ENCODE measurements at places on chromosomes 2 and 18.

DNA sequence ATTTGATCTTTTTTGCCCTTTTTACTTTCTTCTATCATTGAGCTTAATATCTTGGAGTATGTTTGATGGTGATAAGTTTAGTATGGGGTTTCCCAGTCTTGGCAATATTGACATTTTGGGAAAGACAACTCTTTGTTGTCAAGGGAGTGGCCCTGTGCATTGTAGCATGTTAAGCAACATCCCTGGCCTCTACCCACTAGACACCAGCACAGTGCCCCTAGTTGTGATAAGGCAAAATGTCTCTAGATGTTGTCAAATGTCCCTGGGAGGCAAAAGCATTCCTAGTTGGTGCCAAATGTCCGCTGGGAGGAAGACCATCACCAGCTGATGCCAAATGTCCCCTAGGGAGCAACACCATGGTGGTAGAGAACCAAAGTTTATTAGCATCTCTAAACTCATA is 28.2 kb downstream of the GULP1 start:
- DNase-seq, result no peak

GRCh38 chr2:192247456-192247855 is 52.7 kb upstream of the TMEFF2 start:
- DNase-seq, result no peak

DNA sequence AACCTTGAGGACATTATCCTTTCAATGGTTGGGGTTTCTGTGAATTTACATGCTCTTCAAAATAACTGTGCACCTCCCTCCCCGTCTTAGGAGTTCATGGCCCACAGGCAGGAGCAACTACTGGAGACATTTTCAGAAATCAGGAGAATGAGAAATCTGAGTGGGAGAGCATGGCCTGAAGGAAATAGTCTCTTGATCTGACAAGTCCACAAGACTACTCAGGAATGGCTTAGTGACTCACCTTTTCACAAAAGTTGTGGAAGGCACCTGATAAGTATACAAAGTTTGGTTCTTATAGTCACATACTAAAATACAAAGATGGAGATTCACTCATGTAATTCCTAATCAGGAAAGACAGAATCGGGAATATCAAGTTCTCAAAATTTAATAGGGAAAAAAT is 83.6 kb upstream of the NCKAP5 start:
- DNase-seq, result no peak

GRCh38 chr18:9575558-9575957 is 38.8 kb downstream of the PPP4R1 start:
- DNase-seq, result no peak

DNA sequence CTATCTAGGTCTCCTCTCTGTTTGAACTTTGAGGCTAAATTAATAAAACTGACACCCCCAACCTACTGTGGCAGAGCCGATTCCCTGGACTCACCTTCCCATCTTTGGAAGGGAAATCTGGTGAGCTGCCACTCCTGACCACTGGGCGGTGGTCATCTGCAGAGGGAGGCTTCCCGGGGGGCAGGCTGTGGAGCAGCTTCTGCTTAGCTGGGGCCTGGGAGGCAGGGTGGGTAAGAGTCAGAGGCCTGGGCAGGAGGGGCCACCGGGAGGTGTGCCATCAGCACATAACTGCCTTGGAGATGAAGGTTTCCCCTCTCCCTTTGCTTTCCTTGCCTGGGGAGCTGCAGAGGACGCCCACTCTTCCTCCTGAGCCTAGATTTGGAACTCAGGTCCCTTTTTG is 2.3 kb upstream of the NPPC start:
- DNase-seq, result no peak

DNA sequence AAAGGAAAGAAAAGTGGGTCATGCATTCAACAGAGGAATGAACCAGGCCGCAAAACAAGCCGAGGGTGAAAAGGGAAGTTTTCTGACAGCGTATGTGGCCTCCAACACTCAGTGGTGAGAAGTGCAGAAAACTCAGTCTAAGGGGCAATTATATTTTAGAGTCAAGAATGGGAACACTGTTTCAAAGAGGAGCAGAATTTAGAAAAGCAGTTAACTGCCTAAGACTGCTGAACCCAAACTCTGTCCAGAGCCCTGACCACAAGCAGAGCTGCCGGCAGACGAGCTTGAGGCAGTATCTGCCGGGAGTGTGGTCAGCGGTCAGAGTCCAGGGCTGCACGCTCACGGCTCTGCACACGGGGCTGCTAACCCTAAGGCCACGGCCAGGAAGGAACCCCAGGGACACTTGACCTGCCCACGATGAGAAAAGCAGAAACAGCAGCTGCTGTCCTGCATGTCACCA is 347.0 kb upstream of the ID2 start:
- DNase-seq, result no peak

DNA sequence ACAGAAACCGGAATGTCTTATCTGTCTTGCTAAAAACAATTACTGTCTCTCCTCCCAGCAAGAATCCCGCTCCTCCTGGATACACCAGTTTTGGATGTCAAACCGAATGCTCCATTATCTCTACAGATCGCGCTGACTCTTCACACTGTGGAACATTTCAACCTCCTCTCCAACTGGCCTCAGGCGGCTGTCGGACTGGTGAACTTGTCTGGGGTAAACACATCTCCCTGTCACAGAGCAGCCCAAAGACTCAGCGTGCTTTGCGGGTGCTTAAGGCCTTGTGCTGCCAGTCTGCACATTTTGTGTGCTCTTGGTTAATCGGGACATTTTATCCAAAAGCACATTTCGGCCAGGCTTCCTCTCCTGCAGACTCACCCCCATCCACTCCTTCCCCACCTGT is 173.1 kb downstream of the ICOS start:
- no peak for DNase-seq

DNA sequence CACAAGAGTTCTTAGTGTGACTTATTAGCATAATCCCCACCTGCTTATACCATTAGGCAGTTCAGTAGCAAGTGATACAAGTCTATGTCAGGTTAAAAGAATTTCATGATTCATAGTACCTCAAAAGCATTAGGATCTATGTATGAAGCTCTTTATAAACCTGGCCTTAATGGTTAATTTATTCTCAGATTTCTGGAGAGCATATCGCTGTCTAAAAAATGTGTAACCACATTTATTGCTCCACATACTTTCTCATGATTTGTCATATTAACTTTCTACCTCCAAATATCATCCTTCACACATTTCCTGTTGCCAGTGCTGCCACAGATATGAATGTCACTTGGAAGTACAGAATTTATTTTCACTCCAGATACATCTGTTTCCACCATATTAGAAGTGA is 332.8 kb upstream of the MAP2 start:
- no peak for DNase-seq

DNA sequence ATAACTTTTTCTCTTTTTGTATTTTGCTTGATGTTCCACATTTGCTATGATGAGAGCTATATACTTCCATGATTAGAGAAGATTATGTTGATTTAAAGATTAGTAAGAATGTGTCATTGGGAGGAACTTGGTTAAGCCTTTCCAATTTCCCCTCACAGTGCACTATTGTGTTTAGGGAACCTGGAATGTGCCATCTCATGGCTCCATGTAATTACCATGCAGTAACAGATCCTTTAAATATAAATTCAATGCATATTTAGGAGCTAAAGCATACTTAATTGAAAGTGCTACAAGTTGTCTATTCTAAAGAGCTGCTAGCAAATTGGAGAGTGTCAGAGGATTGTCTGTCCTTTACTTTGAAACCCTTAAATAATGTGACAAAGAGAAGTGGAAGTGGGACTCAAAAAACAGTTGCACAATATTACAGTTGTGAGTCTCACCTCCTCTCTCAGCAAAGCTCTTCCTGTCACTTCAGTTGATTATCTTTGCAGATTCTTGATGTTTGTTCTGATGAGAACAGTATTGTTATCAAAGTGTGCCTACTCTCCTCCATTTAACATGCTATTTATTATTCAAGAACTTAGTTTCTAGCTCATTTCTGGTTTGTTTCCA is 1162.7 kb upstream of the ZEB2 start:
- DNase-seq, result no peak

DNA sequence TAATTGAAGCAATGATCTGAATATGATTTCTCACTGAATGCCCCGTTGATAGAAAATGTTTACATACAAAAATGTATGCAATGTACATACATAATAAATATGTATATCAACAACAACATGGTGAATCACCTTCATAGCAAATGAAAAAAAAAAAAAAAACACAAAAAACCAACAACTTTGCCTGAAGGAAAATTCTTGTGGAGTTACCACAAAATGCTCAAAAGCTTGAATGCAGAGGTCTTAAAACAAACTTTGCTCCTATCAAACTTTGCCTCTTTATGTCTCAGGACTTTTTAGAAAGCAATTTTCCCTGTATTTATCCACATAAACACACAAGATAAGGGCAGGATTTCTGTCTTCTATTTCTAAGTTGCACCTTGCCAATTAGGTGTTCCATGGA is 92.9 kb upstream of the SIX2 start:
- no peak for DNase-seq

GRCh38 chr2:177902395-177903163 is 170.0 kb downstream of the PDE11A start:
- DNase-seq, result no peak

- no peak for DNase-seq
These were observed 129.1 kb downstream of the NRP2 start for GRCh38 chr2:205811387-205811786.

DNA sequence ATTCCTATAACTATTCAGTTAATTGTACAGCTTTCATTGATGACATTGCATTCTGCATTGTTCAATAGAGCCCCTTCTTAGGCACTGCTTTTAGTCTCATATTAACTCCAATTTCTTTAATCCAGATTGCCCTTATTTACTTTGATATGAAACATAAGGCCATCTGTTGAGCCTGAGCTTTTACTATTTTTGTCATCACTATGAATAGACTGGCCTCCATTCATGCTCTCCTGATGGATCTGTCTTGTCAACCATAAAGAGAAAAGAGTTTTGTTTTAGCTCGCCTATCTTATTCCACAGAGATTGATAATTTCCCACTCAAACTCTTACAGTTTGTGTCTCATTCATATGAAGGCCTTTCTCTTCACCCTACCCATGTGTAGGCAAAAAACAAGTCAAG is 159.2 kb upstream of the DTNA start:
- no peak for DNase-seq

- no peak for DNase-seq
These were observed 10.6 kb upstream of the WIPF1 start for GRCh38 chr2:174607989-174608865.

GRCh38 chr2:9315280-9315847 is 108.0 kb downstream of the ITGB1BP1 start:
- no peak for DNase-seq

GRCh38 chr18:35578481-35578880 is 3.1 kb upstream of the GALNT1 start:
- DNase-seq, result no peak

Data from activated CD4-positive, alpha-beta T cell treated with anti-CD3 and anti-CD28 coated beads, Interleukin-2, amount 50 U/mL, for 1 hour (primary cell).